IPS-NIHi11 (cell line): ENCODE measurements at places on chromosomes 2 and 18.

- no peak for DNase-seq
Observed at GRCh38 chr2:120177001-120177621, 46.1 kb downstream of the TMEM185B start.

GRCh38 chr2:238176613-238177012, 17.8 kb downstream of the ERFE start:
- DNase-seq, result no peak

- no peak for DNase-seq
Observed at GRCh38 chr18:40079786-40080185, 1875.2 kb upstream of the PIK3C3 start.

- DNase-seq, result no peak
Observed at GRCh38 chr2:54088191-54088634, 27.2 kb upstream of the ACYP2 start.

- DNase-seq, result no peak
Observed at GRCh38 chr2:33459745-33460144, 16.7 kb upstream of the RASGRP3 start.

GRCh38 chr2:205772983-205773382, 90.7 kb downstream of the NRP2 start:
- no peak for DNase-seq

DNA sequence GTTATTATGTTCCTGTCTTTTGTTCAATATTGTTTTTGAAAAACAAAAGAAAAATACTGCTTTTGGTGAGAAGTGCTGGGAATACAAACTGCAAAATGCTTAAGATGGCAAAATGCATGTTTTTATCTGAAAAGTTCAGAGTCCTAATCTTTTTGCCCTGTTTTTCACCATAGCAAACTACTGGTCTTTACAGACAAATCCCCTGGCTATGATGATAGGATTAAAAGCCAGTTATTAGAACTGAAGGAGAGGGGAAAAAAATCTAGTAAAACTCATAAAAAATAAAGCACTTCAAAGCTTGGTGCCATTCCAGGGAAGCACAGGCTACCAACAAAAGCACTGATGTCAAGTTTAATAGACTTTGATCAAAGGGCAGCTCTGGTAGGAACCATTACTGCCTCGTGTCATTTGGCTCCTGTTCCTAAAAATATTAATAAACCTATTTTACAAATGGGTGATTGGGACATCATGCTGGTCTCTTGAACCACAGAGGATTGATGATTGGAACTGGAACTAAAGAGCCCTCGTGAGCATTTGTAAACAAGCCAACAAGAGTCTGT, 194.7 kb downstream of the RAB3GAP1 start:
- DNase-seq, result no peak

DNA sequence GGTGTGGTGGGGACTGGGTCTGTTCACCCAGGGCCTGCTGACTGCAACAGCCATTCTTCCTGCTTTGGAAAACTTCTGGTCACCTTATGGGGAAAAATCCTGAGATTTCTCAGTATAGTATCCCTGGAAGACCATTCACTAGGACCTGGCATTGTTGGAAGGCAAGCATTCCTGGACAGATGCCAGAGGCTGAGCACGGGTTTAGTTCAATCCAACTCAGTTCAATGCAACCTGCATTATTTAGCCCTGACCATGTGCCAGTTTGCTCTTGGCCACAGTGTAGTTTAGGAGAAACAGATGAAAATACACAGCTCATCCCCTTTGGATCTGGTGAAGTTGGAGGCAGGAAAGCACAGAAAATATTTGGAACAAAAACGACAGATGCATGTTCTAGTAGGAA, 95.9 kb downstream of the LPIN1 start:
- no peak for DNase-seq

GRCh38 chr18:36309436-36310391, 12.2 kb downstream of the FHOD3 start:
- DNase-seq, result no peak
